Erythroblast (primary cell): ENCODE measurements at places on chromosomes 5 and 9.

- peak; percentile 3 for DNase-seq
Observed at GRCh38 chr5:91283899-91284298, 99.2 kb downstream of the ARRDC3 start.

DNA sequence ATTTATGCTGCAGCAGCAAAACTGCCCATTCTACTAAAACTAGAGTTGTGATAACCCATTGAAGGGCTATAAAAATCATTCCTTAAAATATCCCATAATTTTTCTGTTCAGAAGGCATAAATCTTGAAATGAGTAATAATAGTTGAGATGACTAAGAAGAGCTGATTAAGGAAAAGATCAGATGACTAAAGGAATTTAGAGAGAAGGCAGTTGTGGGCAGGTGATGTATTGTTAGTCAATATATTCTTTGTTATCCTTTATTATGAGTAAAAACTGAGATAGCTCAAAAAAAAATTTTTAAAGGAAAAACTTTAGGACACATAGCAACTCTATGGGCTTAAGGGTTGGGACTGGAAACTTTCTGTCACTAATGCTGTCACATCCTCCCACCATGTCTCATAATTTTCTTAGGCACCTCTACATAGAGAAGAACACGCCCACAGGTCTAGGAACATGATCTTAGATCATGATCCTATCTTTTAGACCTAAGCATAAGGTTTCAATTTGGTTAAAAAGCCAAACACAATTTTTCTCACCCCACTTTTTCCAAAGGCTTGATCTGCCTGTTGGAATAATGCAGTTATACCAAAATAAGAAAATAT lies 597.5 kb upstream of the MEF2C start:
- no peak for DNase-seq

GRCh38 chr5:73304381-73304780 lies 131.4 kb downstream of the TMEM174 start:
- DNase-seq: no peak

- no peak for DNase-seq
Observed at GRCh38 chr5:9058161-9058560, 487.7 kb downstream of the SEMA5A start.

DNA sequence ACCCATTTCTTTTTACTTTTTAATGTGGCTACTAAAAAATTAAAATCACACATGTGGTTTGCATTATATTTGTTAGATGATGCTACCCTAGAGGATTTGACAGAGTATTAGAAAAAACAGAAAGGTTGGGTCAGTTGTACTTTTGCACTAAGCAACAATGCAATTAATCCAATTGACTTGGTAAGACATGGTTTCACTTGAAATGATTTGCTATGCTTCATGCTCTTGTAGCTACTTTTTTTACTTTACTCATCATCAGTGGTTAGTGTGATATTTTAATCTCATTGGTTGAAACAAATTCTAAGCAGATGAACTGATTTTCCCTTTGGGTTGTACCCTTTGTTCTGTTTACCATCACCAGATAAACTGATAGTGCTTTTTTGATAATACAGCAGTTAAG lies 39.4 kb downstream of the HMHB1 start:
- DNase-seq: no peak

DNA sequence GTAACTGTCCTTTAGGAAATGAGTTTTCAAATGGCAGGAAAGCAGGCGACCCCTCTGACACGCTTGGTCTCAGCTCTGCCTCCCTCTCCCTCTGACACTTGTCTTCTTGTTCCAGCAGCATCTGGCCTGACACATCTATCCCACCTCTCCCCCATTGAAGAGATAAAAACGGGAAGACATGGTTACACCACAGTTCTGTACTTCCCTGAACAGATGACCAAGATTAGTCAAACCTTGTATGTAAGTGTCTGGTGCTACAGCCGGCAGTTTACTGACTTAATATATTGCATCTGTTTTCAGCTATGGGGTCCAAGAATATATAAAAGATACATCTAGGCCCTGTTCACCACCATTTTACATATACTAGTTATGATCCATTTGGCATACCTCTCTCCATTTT lies 29.6 kb upstream of the MLLT3 start:
- no peak for DNase-seq

DNA sequence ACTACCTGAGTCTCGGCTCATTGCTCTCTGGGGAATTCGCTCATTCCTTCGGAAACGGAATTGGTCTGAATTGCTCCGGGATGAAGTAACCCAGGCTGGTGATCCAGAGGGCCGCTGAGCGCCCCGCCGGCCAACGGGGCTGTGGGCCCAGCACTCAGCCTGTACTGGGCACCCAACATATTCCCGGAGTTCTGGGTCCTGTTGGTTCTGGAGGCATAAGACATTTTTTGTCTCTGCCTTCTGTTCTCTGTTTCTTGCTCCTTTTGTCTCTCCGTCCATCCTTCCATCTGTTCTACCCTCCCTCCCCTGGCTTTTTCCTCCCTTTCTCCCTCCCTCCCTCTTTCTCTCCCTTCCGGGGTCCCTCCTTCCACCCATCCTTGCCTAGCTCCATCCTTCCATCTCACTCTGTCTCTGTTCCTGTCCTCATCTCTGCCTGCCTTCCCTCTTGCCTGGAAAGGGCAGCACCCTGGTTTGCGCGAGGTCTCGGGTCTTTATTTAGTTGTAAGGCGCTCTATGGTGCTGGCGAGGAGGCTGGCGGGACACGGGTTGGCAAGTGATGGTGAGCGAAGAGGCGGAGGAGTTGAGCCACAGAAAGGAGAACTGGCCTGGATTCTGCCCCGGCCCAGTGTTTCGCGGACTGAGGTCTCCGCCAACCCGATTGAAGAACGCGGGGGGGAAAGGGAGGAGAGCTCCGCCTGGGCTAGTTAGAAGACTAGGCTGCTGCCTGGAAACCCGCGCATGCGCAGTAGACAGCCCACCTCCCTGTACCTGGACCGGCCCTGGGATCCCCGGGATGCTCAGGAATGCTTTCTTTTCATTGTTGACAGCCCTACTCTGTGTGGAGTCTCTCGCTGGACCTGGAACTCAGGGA lies 1468.0 kb downstream of the FOXD4L5 start:
- no peak for DNase-seq

- no peak for DNase-seq
Observed at GRCh38 chr5:157166214-157167213, at the start of gene GARIN3. Gene GARIN3 (minus strand): TSS chr5:157166264. CDS start chr5:157166168, 96 bp downstream.

DNA sequence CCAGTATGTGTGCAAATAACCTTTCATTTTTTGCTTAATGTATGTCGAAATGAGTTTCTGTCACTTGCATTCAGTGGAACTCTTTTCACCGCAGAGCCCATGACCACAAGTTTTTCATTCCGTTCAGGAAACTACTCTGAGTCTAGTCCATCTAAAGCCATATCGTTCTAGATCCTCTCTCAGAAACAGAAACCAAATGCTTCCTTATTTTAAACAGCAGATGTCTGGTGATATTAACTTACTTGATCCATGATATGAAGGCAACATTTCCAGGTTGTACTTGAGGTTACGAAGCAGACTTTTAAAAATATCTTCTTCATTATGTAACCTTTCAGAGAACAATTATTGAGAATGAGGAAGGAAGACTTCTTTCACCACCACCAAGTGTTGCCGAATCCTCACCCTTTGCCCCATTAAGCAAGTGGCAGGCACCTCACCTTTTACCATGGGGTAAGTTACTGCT lies 72.4 kb upstream of the GNAQ start:
- no peak for DNase-seq

DNA sequence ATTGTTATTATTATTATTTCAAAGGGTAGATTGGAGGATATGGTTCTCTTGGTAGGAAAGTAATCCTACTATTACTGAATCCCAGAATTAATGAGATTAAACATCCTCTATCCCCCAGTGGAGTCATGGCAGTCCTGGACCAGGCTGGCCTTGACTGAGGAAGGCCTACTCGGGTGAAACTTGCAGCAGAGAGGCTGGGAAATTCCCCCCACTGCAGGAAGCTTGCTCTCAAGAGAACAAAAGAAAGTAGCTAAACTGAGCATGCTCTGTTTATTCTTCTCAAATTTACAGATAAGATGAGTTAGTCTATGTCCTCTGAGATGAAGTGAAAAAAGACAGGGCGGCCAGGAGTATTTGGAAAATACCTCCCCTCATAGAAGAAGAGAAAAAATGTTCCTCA lies 233.9 kb upstream of the RPS23 start:
- no peak for DNase-seq

GRCh38 chr5:139416651-139417050 lies 12.8 kb upstream of the SPATA24 start:
- DNase-seq: no peak

DNA sequence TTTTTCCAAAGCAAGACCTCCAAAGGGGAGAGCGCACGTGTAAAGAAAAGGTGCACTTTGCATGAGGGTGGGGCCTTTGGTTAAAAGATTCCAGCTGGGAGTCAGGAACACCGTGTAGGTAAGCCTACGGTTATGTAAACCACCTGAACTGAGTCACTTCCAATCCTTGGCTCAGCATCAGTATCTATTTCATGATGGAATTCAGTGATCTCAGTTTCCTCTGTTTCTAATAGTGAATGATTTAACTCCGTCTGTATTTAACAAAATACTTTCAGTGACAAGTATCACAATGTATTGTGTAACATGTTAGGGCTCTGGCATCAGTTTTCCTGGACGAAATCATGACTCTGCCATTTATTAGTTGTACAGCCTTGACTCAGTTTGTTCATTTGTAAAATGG lies 1.3 kb upstream of the SVEP1 start:
- DNase-seq: no peak

DNA sequence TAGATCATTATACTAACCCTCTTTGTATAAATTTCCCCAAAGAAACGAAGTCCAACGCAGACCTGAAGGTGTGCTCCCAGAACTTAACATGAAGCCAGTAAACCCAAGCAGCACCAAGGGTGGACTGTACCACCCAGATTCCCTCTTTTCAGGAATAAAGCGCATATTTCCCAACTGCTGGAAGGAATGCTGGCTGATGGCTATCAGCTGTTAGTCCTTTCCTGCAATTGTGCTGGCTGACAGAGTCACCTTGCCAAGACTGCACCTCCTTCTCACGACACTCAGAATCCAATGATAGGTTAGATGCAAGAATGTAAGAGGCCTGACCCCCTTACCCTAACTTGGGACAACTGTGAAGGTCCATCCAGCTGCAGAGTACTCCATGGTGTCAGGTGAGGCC lies 93.9 kb downstream of the MAPKAP1 start:
- no peak for DNase-seq

GRCh38 chr5:137753691-137754187 lies 424 bp downstream of the HNRNPA0 start:
- DNase-seq: peak; percentile 96

GRCh38 chr9:121394292-121394691 lies 24.2 kb upstream of the STOM start:
- no peak for DNase-seq

GRCh38 chr9:135032041-135032835 lies 55.2 kb upstream of the OLFM1 start:
- no peak for DNase-seq

- no peak for DNase-seq
Observed at GRCh38 chr5:150519978-150520377, 12.0 kb downstream of the NDST1 start.

GRCh38 chr5:52767217-52767743 lies 20.4 kb upstream of the ITGA1 start:
- DNase-seq: no peak

DNA sequence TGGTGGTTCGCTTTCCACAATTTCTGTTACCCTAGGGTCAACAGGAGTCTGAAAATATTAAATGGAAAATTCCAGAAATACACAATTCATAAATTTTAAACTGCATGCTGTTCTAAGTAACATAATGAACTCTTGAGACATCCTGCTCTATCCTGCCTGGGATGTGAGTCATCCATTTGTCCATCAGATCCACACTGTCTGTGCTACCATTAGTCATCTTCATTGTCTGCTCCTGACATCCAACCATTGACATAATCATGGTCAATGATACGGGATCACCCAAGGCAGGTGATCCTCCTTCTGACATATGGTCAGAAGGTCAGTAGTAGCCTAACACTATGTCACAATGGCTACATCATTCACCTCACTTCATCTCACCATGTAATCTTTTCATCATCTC lies 276.7 kb upstream of the KIF2A start:
- DNase-seq: no peak

GRCh38 chr9:12699529-12699928 lies 6.3 kb downstream of the TYRP1 start:
- DNase-seq: no peak

DNA sequence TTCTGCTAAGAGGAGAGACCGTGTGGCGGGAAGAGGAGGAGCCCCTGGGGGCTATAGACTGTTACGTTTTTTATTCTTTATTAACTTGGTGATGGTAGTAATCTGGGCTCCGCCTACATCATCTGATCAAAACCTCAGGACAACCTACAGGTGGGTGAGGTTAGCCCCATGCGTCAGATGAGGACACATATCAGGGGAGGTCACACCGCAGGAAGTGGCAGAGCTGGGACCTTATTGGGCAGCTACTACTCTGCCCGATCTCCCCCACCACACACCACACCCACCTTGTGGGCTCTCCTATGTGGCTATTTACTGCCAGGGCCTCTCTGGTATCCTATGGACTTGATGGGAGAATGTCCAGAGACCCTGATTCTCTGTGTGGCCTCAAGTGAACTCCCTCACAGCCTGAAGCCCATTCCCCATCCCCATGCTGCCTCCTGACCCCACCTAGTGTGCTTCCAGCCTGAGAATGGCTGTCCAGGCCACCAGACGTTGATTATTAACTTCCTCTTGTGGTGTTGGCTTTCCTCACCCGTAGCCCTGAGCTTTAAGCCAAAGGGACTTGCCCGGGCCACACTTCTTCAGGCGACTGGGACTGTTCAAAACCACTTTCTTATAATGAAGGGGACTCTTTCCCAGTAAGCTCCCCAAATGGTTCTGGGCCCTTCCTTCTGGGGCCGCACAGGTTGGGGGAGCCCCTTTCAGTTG lies 8.2 kb downstream of the UNC5A start:
- no peak for DNase-seq

GRCh38 chr9:14212077-14212476 lies 101.9 kb downstream of the NFIB start:
- DNase-seq: no peak

- DNase-seq: no peak
Observed at GRCh38 chr5:16780325-16780724, 155.8 kb downstream of the MYO10 start.

- no peak for DNase-seq
Observed at GRCh38 chr5:138668451-138669380, 84.5 kb upstream of the CTNNA1 start.

GRCh38 chr9:13209498-13209897 lies 70.0 kb downstream of the MPDZ start:
- no peak for DNase-seq

- no peak for DNase-seq
Observed at GRCh38 chr5:180950291-180950949, 38.2 kb upstream of the BTNL3 start.

DNA sequence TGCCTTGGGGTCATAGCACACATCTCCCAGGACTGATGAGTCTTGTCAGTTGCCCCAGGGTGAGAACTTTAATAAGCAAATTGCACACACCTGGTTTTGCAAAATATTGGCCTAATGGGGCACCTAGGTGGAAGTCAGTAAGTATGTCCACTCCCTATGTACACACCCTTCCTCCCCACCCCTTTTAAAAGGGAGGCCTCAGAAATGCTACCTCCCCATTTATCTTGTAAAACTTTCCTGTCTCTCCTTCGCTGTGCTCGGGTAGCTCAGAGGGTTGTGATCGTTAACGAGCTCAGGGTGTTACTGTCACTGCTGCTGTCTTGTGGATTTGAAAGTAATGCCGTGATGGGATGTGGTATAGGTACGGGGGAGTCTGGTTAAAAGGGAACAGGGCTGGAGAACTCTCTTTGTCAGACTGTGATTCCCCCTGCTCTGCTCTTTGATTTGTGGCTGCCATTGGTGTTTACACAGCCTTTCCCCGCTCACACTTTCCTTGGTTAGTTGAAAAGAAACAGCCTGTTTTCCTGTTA lies 26.2 kb downstream of the ZNF462 start:
- DNase-seq: no peak
